Mammary microvascular endothelial cell (primary cell): ENCODE measurements at places on chromosomes 16 and 17. TPM values are rescaled to one million over a fixed set of nuclear protein-coding genes. Genes with fewer than 3 reads are reported as not detected.

Gene MMD
- 17.3 and 19.9 TPM in 2 replicates for total RNA-seq

Gene TMEM132E
- not detected in 2 replicates for total RNA-seq

Gene TMEM114
- total RNA-seq = not detected in 2 replicates

Gene ADORA2B
- total RNA-seq = 16.6 and 21.1 TPM in 2 replicates

Gene GDPD3
- 0.49 and 0.80 TPM in 2 replicates for total RNA-seq

Gene TRPV3
- total RNA-seq = not detected in 2 replicates

Gene NUP93
- 86.7 and 90.3 TPM in 2 replicates for total RNA-seq

Gene HEXIM1
- 10.1 and 11.1 TPM in 2 replicates for total RNA-seq

Gene NME1
- total RNA-seq = 388 and 400 TPM in 2 replicates

Gene TBC1D28
- not detected in 2 replicates for total RNA-seq

Gene CACNA1H
- total RNA-seq = not detected in 2 replicates

Gene CA7
- total RNA-seq = not detected in 2 replicates

Gene ARL4D
- 1.4 and 1.6 TPM in 2 replicates for total RNA-seq

Gene GCGR
- total RNA-seq = not detected in 2 replicates

Gene TERF2IP
- total RNA-seq = 43.9 and 52.0 TPM in 2 replicates

Gene E2F4
- total RNA-seq = 89.3 and 111 TPM in 2 replicates

Gene IGSF6
- total RNA-seq = not detected in 2 replicates

Gene CTRB2
- not detected in 2 replicates for total RNA-seq

Gene TERB1
- not detected in 2 replicates for total RNA-seq

Gene CCR7
- total RNA-seq = not detected in 2 replicates
